Astrocyte of the hippocampus (primary cell): ENCODE measurements at places on chromosomes 12 and 14.

- DNase-seq, result no peak
Observed at GRCh38 chr12:69658203-69658602, 40.9 kb downstream of the BEST3 start.

- no peak for DNase-seq
Observed at GRCh38 chr14:54047645-54048308, 91.2 kb upstream of the BMP4 start.

GRCh38 chr12:54160089-54160488 is 28.7 kb downstream of the SMUG1 start:
- no peak for DNase-seq

DNA sequence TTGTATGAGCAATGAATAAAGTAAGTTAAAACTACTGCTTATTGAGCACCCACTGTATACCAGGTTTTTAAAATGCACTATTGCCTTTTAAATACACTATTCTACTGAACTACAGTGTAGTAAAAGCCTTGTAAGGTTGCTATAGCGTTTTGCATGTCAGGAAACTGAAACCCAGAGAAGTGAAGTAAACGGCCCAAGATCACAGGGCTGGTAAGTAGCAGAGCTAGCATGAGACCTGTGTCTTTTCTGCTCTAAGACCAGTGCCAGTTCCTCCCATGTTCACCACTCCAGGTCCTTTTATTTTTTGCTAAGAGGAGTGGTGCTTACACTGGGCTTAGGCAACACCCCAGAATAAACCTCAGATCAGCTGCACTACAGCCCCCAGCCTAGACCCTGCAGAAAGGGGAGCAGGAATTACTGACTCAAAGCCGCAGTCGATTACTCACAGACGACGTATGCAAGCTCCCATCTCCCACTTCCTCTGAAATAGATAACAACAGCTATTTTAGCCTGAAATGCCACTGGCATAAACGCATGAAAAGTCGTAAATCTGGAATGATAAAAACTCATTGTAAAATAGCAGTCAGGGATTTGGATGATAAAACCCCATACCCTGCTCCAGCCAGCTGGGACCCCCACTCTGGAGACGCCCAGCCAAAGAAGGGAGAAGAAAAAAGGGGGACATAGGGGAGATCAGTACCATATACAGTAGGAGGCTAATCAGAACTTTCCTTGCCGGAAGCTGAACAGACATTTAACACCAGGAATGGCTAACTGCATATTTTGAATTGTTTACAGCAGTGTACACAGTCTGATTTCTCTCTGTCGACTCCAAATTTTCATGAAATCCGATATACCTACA is 108.3 kb downstream of the NUAK1 start:
- DNase-seq, result peak; percentile 94

DNA sequence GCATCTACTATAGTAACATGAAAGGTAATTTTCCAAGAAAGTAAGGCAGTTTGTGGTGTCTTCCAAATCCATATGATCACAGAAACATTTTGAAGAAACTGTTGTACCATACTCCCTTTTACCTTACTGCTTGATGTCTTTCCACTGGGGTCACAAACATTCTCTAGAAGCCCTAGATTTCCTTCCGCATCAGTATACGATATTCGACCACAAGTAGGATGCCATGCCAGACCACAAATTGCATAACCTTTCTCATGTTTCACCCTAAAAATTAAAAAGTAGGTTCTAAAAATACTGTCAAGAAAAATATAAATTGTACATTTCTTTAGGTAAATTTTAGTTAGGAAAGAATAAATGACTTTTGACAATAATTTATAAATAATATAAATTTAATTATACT is 26.5 kb downstream of the WDHD1 start:
- DNase-seq, result peak; percentile 54
